Glutamatergic neuron (in vitro differentiated cells): ENCODE measurements at places on chromosomes 13 and 19. TPM values are rescaled to one million over a fixed set of nuclear protein-coding genes. Genes with fewer than 3 reads are reported as not detected.
A peak's percentile ranks its signal among the peaks of the same experiment; 100 is the strongest.

- DNase-seq, result no peak
Measured at GRCh38 chr19:46488551-46488950, 7.1 kb downstream of the PNMA8B start.

DNA sequence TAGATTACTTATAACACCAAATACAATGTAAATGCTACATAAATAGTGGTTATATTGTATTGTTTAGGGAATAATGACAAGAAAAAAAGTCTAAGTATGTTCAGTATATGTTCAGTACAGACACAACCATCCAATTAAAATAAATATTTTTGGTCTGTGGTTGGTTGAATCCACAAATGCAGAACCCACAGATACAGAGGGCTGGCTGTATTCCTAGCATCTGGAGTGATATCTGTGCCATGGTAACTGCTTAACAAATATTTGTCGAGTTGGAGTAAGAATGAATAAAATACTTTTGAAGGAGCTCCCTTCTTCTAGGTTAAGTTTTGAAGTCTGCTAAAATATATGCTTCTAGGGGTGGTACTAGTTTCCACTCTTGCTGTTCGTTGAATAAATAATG lies 241.0 kb downstream of the KLF5 start:
- DNase-seq, result no peak

The ZFP28 gene
- 25.9 TPM for total RNA-seq

DNA sequence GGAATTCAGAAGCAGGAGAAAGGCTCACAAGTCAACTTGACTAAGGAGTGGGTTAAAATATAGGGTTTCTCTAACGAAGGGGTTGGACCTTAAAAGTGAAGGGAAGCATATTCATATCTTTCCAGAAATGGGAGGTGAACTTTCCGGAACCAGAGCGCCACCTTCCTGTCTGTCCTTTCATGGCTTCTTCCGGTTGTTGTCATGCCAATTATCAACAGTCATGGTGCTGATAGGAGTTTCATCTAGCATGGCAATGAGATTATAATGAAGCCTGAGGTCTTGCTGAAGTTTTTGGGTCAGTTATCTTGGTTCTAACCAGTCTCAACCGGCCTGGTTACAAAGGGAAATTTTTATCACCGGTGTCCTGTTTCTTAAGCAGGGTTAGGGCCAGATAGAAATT lies 162.9 kb upstream of the NBEA start:
- DNase-seq, result no peak

The TNFSF9 gene
- total RNA-seq, result 6.9 TPM

DNA sequence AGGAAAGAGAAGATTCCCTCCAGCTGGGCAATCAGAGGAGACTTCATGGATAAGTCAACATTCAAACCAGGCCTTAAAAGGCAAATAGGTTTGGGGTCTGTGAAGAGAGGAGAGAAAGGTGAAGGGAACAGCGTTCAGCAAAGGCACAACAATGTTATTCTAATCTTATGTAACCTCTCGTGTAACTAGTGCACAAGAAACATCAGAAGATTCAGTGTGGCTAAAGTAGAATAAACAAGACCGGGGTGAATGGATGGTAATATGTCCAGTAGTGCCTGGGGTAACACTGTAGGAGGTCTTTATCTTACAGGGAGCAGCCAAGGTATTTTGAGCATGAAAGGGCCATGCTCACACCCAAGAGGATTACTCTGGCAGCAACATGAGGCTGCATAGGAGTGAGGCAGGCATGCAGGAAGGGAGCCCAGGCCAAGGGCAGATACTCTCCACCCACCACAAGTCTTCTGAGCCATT lies 24.1 kb downstream of the LHFPL6 start:
- no peak for DNase-seq

DNA sequence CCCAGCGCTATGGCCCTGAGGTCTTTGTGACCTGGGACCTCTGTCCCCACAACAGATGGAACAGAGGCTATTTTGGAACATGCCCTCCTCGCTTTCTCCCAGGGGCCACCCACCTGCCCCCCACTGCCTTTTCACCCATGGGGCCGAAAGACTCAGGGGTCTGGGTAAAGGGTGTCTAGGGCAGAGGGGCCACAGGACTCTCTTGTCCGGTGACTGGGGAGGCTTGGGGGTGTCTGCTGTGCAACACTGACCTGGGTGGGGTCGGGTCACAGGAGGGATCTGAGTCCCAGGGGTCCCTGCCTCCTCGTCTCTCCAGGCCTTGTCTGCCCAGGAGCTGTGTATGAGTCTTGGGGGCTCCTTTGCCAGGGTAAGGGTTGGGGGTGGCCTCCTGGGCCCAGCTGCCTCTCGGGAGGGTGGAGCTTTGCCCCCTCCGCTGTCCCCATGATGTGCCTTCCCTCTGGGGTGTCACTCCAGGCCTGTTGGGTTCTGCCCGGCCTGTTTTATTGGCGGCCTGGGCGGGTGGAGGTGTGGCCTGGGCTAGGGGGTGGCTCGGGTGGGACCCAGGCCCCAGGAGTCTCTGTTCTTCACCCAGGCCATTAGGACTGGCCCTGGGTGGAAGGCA lies 2.1 kb downstream of the ARID3A start:
- no peak for DNase-seq

DNA sequence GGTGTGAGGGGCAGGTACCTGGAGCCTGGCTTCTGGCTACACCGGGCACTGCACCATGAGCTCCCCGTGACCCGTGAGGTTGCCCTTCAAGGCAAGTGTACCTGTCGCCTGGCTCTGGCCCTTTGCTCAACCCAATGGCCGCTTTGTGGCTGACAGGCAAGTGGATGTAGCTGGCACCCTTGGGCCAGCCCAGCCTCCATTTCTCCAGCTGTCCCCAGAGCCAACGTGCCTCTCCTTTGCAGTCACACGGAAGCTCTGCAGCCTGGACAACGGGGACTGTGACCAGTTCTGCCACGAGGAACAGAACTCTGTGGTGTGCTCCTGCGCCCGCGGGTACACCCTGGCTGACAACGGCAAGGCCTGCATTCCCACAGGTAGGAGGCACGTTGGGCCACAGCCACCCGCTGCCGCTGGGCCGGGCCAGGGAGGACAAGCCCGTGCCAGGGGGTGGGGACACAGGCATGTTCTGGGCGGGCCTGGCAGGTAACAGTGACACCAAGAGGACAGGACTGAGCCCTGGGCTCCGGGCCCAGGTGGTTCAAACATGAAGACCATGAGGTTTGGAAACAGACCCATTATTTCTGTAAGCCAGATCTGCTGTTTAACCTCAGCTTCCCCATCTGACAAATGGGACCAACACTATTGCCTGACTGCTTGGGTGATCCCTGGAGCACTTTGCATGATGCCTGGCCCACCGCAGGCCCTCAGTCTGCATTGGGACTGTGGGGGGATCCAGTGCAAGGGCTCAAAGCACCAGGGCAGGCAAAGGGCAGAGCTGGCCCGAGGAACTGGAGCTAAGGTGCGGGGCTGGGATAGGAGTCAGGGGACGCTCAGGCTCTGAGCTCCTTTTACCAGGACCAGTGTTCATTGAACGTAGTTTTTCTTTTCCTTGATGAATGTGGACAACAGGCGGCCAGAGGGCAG lies 17.5 kb upstream of the PROZ start:
- DNase-seq, result no peak

The PLEKHA4 gene
- total RNA-seq, result 9.4 TPM

GRCh38 chr13:27967736-27968315 lies 1.3 kb downstream of the CDX2 start:
- peak; percentile 42 for DNase-seq

- DNase-seq, result no peak
Measured at GRCh38 chr13:81988567-81988966, 1647.6 kb upstream of the SPRY2 start.

- DNase-seq, result no peak
Measured at GRCh38 chr13:20311596-20311995, 79.5 kb upstream of the GJB6 start.

- peak; percentile 93 for DNase-seq
Measured at GRCh38 chr19:7099597-7099921, 30.1 kb downstream of the ZNF557 start.

- no peak for DNase-seq
Measured at GRCh38 chr19:2615782-2616181, 86.7 kb downstream of the GNG7 start.

GRCh38 chr13:87311165-87311564 lies 360.0 kb upstream of the SLITRK5 start:
- DNase-seq, result no peak

DNA sequence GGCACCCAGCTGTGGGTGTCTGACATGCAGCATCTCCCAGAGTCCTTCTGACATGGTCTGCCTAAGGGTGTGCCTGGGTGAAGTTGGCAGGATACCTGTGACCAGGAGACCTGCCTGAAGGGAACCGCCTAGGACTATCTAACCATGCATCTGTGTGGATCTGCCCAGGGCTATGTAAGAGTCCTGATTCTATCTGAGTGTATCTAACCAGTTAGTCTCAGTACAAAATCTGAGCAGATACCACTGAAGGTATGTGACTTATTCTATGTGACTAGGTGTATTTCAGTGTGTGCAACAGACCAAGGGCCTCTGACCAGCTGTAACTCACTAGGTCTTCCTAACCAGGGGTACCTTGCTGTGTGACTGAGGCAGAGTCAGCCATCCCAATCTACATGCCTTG lies 28.2 kb upstream of the FBL start:
- no peak for DNase-seq

DNA sequence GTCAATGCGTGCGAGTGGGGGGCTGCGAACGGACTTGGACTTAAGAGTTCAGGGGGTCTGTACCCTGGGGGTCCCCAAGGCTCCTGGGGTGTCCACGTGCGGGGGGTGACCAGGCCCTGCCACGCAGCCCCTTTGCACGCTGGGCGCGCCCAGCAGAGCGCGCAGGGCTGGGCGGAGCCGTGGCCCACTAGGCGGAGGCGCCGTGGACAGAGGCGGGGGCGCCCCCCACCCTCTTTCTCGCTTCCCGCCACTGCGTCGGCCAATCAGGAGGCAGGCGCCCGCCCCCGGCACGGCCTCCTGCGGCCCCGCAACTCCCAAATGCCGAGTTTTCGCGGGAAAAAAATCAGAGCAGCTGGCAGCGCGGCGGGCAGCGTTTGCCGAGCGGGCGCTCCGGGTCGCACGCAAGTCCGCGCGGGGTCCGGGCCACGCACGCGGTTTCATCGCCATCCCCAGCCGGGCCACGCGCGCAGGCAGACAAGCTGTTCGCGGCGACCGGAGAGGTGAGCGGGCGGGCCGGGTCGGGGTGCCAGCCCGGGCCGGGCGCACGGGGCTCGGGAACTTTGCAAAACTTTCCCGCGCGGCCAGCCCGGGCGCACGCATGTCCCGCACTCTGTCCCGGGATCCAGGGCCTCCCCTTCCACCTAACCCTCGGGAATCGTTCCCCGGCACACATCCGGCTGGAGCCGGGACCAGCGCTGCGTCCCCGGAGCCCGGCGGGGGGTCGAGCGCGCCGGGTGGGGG lies at the start of gene UHRF1:
UHRF1 (plus strand) TSS at position 346 of the 741 bp plus-strand sequence. CDS start 1,385 bp downstream, outside the sequence.
- DNase-seq, result no peak

DNA sequence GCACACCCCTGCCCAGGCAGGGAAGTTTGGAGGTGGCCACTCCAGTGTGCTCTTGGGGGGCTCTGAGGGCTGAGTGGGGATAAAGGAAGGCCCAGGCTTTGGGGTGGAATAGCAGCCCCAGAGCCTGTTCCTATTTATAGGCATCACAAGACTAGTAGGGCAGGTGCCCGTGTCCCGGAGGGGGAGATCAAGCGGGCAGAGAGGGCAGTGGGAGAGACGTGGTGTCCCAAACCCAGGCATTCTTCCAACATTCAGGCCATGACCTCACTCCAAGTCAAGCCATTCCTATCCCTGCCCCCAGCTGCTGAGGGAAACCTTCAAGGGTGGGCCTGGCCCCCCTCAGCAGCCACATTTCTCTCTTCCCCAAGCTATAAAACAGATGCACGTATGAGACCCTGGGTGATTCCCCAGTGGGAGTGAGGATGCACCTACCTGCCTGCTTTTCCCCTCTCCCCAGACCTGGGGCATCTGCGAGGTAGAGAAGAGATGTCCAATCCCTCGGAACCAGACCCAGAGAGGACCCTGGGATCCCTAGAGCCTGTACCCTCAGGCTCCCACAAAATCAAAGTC lies 3.9 kb downstream of the WIZ start:
- no peak for DNase-seq

DNA sequence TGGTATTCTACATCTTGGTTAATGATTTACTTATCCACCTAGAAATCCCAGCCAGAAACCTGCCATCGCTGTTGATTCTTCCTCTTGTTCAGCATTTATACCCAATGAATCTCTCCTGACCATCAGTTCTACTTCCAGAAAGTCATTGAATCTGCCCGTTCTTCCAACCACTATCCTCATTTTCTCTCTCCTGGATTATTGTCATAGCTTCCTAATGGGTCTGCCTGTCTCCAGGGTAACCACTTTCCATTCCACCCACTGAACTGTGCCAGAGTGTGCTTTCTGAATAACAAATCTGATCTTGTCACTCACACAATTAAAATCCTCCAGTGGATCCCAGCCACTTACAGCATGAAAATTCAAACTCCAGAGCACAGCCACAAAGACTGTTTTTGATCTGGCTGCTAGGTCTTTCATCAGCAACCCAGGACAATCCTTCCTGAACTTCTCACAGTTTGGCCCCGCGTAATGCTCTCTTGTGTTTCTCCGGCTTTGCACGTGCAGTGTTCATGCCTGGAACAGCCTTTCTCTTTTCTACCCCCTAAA lies 330.6 kb downstream of the SPRY2 start:
- no peak for DNase-seq

The FUT1 gene
- 4.4 TPM for total RNA-seq

The PLPP2 gene
- 0.64 TPM for total RNA-seq

The CGB2 gene
- total RNA-seq, result not detected
